ENCODE measurements at places on chromosomes 6 and 20. TPM values are rescaled to one million over a fixed set of nuclear protein-coding genes. Genes with fewer than 3 reads are reported as not detected.
A peak's percentile ranks its signal among the peaks of the same experiment; 100 is the strongest.

Gene TREM1
- total RNA-seq: 1.4 TPM

Gene TPD52L2
- total RNA-seq: 166 TPM

DNA sequence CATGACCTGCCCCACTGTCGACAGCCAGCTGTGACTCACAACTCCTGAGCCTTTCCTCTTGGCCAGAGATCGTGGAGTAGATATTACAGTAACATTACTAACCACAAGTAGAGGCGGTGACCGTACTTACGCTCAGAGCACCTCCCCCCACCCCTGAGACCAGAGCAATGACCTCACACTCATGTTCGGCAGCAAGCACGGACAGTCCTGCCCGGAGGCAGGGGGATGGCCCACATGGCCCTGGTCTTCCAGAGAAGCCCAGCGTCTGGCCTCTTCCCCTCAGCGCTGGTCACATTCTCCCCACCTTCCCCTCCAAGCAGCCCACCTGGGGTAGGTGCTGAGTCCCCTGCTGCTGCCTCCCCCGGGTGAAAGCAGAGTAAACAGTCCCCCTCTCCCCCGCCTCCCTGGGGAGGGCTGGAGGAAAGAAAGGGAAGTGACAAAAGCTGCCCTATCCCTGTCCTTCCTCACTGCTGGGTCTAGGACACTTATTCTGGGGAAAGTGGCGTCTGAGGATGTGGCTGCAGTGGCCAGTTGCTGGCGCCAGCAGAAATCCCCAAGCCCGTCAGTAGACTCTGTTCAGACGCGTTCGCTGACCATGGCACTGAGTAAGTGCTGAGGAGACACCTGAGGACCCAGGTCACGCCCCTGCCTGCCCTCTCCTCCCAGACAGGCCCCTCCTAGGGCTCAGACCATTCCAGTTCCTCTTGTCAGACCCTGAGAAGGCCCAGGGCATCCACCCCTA, 68.5 kb downstream of the MRPL14 start:
- peak; percentile 100 for DNase-seq

Gene HLA-DQB1
- 24.5 TPM for total RNA-seq

Gene METTL24
- 1.2 TPM for total RNA-seq

- DNase-seq: no peak
These were observed 492.0 kb upstream of the NRSN1 start for GRCh38 chr6:23633996-23634395.

DNA sequence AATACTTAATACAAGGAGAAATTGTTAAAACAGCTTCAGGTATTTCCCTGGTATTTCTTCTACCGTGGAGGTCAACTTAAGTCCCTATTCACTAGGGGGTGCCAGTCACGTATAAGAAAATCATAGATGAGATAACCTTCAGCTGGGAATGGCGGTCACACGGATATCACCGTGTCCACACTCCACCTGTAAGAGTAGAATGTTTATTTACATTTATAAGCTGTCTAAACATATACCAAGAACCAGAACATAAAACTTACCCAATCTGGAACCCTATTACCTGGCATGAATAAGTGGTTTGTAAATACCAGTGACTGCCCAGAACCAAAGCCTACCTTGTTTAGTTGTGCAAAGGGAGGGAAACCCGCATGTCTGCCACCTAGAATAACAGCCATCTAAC, 1.9 kb upstream of the ELOVL4 start:
- peak; percentile 52 for DNase-seq

Gene ARFGEF3
- total RNA-seq: 13.4 TPM

Gene CHRNA4
- total RNA-seq: not detected

- DNase-seq: no peak
These were observed 123.2 kb downstream of the RIN2 start for GRCh38 chr20:19881080-19881840.

Gene EDN3
- not detected for total RNA-seq

GRCh38 chr20:41696428-41696827, 78.3 kb upstream of the CHD6 start:
- DNase-seq: no peak

Data from kidney epithelial cell (primary cell).